WTC11 (cell line): ENCODE measurements at places on chromosomes 11 and 22. TPM values are rescaled to one million over a fixed set of nuclear protein-coding genes. Genes with fewer than 3 reads are reported as not detected.

GRCh38 chr22:26481112-26481693 lies 2.4 kb downstream of the HPS4 start:
- no peak for DNase-seq

GRCh38 chr22:50444663-50445062 lies 30.2 kb downstream of the SBF1 start:
- DNase-seq = no peak

DNA sequence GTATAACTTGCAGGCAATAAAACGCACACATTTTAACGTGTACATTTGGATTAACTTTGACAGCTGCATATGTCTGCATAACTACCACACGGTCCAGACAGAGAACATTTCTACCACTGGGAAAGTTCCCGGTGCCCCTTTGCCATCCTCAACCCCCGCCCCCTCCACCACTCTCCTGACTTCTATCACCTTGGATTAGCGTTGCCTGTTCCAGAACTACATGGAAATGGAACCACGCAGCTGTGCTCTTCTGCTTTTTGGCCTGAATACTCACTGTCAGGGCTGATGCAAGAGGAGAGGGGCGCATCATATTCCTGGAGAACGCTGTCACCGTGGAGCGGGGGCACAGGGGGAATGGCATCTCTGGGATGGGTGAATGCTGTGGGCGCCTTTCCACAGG lies 62.1 kb downstream of the LRP5 start:
- no peak for DNase-seq

DNA sequence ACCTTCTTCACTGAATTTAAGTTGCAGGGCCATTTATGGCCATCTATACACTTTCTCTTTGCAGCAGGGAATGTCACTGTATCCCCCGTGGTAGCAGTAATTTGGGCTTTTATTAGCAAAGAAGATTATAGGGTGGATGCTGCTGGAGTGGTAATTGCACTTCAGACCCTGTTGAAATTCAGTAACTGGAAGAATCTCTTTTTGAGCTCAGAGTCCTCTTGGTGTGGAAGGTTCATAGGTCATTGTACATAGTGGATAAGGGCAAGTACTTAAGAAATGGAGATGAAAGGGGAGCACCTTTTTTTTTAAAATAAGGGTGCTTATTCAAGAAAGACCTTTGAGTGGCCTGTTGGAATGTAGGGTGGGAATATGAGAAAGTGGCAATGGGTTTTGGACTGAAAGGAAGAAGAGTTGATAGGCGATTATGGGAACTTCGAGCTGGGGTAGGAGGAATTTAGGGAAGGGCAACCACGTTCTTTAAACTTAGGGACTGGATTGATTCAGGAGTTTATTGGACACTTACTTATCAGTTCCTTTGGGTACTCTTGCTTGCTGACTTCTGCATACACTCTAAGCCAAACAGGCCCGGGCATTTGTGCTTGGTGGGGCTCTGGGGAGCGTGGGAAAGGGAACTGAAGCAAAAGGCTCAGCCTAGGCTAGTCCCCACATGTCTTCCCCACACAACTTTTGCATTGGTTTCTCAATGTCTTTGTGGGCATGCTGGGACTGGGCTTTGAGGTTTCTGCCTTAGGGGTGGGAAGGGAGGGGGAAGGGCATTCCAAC lies 26.5 kb downstream of the CTNND1 start:
- peak; percentile 31 for DNase-seq

Gene TXN2
- 57.6 to 61.6 TPM (median 58.8 TPM) in 3 replicates for total RNA-seq
